Naive thymus-derived CD4-positive, alpha-beta T cell (primary cell): ENCODE measurements at places on chromosomes 2 and 18. TPM values are rescaled to one million over a fixed set of nuclear protein-coding genes. Genes with fewer than 3 reads are reported as not detected.

The CKAP2L gene
- 0.69 TPM for total RNA-seq

The TSPYL6 gene
- total RNA-seq, result not detected

The POTEC gene
- not detected for total RNA-seq

The ADAM23 gene
- total RNA-seq, result 5.6 TPM

The LRATD1 gene
- total RNA-seq, result not detected

The NIF3L1 gene
- 31.4 TPM for total RNA-seq

The SERPINB3 gene
- not detected in 2 replicates for total RNA-seq

The TMEM169 gene
- 5.0 TPM for total RNA-seq

The IL18R1 gene
- total RNA-seq, result 44.7 and 52.8 TPM in 2 replicates

The RNU2-63P gene
- total RNA-seq, result 14.5 and 22.7 TPM in 2 replicates

The IFIH1 gene
- 23.1 TPM for total RNA-seq

GRCh38 chr2:40386177-40386576 is 65.7 kb downstream of the SLC8A1 start:
- no peak overlapping the region for H3K4me3 ChIP-seq
- no peaks in the 10 kb centered on the region for H3K27me3 ChIP-seq
- no peak for DNase-seq
- no peaks in the 10 kb centered on the region for H3K36me3 ChIP-seq

DNA sequence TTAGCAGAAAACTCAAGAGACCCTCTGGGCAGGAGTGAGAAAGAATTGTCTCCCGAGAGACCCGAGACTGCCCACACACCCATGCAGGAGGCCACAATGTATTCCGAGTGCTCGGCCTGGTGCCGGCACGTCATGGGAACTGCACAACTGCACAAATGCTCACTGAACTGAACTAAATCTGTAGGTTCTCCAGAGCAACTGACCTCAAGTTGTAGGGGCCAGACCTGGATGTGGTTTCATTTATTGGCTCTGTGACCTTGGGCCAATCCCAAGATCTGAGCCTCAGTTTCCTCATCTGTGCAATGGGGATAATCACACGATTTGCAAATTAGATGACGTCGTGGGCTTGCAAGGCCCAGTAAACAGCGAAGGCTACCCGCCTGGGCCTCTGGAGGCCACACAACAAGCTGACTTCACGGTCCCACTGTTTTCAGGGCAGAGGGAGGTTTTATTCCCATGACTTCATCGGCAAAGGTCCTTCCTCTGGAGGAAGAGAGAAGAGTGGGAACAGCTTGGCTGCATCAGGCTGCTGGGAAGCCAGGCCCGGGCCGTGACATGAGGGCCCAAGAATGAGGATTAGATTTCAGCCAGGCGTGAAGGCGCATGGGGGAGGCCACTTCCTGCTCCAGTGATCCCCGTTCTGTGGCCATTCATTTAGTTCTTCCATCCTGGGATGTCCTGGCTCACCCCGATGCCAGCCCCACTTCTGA is 3.6 kb upstream of the ERFE start:
- no peak overlapping the region for H3K4me3 ChIP-seq
- H3K27ac ChIP-seq, result no peak overlapping the region
- no peaks in the 10 kb centered on the region for H3K4me1 ChIP-seq
- H3K36me3 ChIP-seq, result no peaks in the 10 kb centered on the region
- no peaks in the 10 kb centered on the region for H3K27me3 ChIP-seq
- DNase-seq, result no peak

GRCh38 chr2:225013425-225014365 is 28.6 kb downstream of the DOCK10 start:
- peak overlapping the region; percentile 36 for H3K27ac ChIP-seq
- no peak for DNase-seq
- H3K4me3 ChIP-seq, result no peak overlapping the region
- no peaks in the 10 kb centered on the region for H3K36me3 ChIP-seq
- H3K4me1 ChIP-seq, result peaks cover 6% of the 10 kb centered on the region
- H3K27me3 ChIP-seq, result no peaks in the 10 kb centered on the region

DNA sequence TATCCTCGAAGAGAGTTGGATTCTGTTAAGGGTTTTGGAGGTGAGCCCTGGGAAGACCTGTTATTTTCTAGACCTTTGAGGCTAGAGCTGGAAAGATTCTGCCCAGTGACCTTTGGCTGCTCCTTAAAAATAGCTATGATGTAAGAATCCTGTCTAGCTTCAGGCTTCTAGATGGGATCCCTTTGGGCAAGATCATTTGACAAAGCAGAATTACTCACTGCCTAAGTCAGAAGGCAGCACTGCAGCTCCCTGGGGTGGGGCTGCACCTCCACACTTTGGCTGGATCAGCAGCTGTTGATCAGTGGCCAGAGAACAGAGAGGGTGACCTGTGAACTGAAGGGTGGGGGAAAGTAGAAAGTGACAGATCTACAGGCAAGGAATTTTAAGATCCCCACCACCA is 103.8 kb downstream of the ASAP2 start:
- no peaks in the 10 kb centered on the region for H3K27me3 ChIP-seq
- no peaks in the 10 kb centered on the region for H3K36me3 ChIP-seq
- no peak for DNase-seq
- no peak overlapping the region for H3K4me3 ChIP-seq
- no peak overlapping the region for H3K27ac ChIP-seq

GRCh38 chr2:5227062-5227699 is 465.0 kb upstream of the SOX11 start:
- no peaks in the 10 kb centered on the region for H3K36me3 ChIP-seq
- H3K27me3 ChIP-seq, result no peaks in the 10 kb centered on the region
- H3K27ac ChIP-seq, result no peak overlapping the region
- no peak overlapping the region for H3K4me3 ChIP-seq
- no peaks in the 10 kb centered on the region for H3K4me1 ChIP-seq

DNA sequence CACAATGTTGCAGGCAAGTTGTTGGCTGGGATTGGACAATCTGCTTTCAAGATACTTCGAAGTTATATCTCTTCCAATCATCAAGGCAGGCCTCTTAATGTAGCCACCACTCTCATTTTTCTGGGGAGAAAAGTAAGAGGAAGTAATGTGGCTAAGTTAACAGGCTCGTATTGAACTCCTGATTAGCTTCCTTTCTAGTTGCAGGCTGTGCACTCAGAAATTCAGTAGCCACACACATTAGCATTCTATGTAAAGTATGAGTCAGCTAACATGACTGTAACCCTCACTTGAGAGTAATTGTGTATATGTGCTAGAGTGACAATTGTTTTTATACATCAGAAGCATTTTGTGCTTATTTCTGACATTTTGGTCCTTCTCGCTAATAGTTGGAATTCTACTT is 3.3 kb downstream of the TWSG1 start:
- H3K4me3 ChIP-seq, result no peak overlapping the region
- DNase-seq, result no peak
- no peak overlapping the region for H3K27ac ChIP-seq
- H3K36me3 ChIP-seq, result no peaks in the 10 kb centered on the region
- no peaks in the 10 kb centered on the region for H3K4me1 ChIP-seq

DNA sequence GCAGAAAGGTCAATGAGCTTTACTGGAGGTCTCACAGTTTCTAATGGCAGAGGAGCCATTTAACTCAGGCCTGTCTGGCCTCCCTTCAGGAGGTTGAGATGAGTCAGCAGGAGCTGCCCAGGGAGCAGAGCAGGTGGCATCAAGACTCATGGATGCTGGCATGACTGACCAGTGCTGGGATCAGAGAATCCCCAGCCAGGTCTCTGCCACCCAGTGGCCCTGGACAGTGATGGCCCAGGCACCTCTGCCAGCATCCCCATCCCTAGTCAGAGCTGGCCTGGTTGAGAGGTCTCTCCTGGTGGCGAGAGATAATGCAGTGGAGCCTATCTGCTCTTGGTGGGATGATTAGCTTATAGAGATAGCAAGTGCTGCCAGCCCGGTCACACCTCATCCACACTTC is 43.1 kb downstream of the GYPC start:
- no peak overlapping the region for H3K4me3 ChIP-seq
- no peaks in the 10 kb centered on the region for H3K27me3 ChIP-seq
- no peak overlapping the region for H3K27ac ChIP-seq

GRCh38 chr2:113162173-113162572 is 11.6 kb upstream of the PSD4 start:
- peaks cover 14% of the 10 kb centered on the region for H3K4me1 ChIP-seq
- H3K27me3 ChIP-seq, result no peaks in the 10 kb centered on the region
- no peaks in the 10 kb centered on the region for H3K36me3 ChIP-seq

DNA sequence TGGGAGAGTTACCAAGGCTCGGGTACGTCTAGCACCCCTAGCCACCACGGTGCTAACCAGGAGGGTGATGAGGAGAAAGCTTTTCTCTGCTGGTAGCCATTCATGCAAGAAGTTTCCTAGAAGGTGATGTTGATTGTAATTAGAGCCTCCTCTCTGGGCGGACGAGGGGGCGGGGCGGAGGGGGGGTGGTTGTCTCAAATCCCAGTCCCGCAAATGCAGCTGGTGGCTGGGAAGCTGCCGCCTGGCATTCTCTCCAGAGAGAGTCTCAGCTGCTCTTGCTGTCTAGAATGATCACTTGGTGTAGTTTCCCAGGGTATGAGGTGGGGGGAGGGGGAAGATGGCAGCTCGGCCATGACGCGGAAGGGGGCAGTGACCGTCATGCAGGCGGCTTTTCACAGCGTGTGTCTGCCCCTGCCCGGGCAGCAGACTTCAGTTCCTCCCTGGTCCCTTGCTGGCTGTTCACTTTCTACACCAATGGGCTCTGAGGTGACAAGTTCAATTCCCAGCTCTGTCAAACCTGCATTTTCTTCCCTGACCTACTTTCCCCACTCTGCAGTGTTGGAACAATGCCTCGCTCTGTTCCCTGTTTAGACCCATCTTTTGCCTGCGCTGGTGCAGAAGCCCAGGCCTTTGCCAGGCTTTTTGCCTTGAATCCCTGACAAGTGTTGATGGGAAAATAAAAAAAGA is 61.5 kb upstream of the KLF7 start:
- no peaks in the 10 kb centered on the region for H3K27me3 ChIP-seq
- no peak overlapping the region for H3K4me3 ChIP-seq
- H3K27ac ChIP-seq, result no peak overlapping the region
- H3K4me1 ChIP-seq, result no peaks in the 10 kb centered on the region
- no peak for DNase-seq
- no peaks in the 10 kb centered on the region for H3K36me3 ChIP-seq

GRCh38 chr2:127545796-127546195 is 10.3 kb downstream of the MYO7B start:
- H3K27ac ChIP-seq, result no peak overlapping the region
- H3K4me1 ChIP-seq, result no peaks in the 10 kb centered on the region

- H3K27me3 ChIP-seq, result no peaks in the 10 kb centered on the region
- H3K4me1 ChIP-seq, result no peaks in the 10 kb centered on the region
- no peaks in the 10 kb centered on the region for H3K36me3 ChIP-seq
- DNase-seq, result no peak
- H3K27ac ChIP-seq, result no peak overlapping the region
Observed at GRCh38 chr2:47602996-47603395, 179.9 kb upstream of the MSH6 start.

- H3K36me3 ChIP-seq, result no peaks in the 10 kb centered on the region
- no peak overlapping the region for H3K27ac ChIP-seq
- H3K27me3 ChIP-seq, result no peaks in the 10 kb centered on the region
- DNase-seq, result no peak
- no peak overlapping the region for H3K4me3 ChIP-seq
Observed at GRCh38 chr2:195493416-195493815, 163.6 kb upstream of the SLC39A10 start.

- no peaks in the 10 kb centered on the region for H3K27me3 ChIP-seq
- no peaks in the 10 kb centered on the region for H3K36me3 ChIP-seq
- no peaks in the 10 kb centered on the region for H3K4me1 ChIP-seq
- no peak overlapping the region for H3K4me3 ChIP-seq
Observed at GRCh38 chr2:196294516-196294909, 123.1 kb upstream of the STK17B start.

DNA sequence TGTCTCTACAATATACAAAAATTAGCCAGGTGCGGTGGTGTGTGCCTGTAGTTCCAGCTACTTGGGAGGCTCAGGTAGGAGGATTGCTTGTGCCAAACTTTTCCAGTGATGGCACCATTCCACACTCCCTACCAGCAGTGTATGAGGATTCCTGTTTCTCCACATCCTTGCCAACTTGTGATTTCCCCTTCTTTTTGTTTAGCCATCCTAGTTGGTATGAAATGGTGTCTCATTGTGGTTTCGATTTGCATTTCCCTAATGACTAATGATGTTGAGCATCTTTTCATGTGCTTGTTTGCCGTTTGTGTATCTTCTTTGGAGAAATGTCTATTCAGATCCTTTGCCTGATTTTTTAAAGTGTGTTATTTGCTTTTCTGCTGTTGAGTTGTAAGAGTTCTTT is 41.0 kb downstream of the EPB41L5 start:
- no peak overlapping the region for H3K4me3 ChIP-seq
- no peak for DNase-seq
- H3K36me3 ChIP-seq, result no peaks in the 10 kb centered on the region
- H3K27me3 ChIP-seq, result no peaks in the 10 kb centered on the region
- no peak overlapping the region for H3K27ac ChIP-seq

DNA sequence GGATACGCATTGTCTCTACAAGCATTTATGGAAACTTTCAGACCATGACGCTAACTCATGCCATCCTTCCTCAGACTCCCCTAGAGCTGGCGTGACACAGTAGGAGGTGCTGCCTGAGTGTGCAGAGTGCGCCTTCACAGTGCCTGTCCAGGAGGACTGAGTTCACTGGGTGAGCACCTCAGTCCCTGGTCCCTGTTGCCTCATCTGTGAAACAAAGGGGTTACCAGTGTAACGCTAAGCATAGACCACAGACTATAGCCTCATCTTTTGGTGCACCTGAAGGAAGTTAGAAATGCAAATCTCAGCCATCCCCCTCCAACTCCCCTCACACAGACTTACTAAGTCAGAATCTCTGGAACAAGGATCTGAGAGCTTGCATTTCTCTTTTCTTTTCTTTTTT is 142.8 kb downstream of the TMEM17 start:
- DNase-seq, result no peak
- no peaks in the 10 kb centered on the region for H3K27me3 ChIP-seq
- no peak overlapping the region for H3K4me3 ChIP-seq
- no peak overlapping the region for H3K27ac ChIP-seq
- no peaks in the 10 kb centered on the region for H3K36me3 ChIP-seq

DNA sequence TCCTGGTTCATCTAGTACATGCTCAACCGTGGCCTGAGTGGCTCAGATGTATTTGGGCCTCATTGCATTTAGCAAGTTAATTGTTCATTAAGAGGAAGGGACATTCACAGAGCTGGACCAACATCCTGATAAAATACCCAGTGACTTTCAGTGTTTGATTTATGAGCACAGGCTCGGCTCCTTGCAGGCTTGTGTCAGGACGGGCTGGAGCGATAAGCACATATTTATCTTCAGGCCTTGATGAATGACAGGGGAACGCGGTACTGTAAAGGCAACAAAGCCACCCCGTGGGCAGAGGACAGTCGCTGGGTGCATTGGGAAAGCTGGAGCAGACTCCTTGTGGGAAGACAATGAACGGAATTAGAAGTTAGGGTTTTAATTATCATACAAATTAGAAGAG is 548.6 kb upstream of the HS6ST1 start:
- no peaks in the 10 kb centered on the region for H3K27me3 ChIP-seq
- H3K4me3 ChIP-seq, result no peak overlapping the region
- H3K4me1 ChIP-seq, result no peaks in the 10 kb centered on the region
- no peak overlapping the region for H3K27ac ChIP-seq

- DNase-seq, result no peak
- no peak overlapping the region for H3K27ac ChIP-seq
- no peak overlapping the region for H3K4me3 ChIP-seq
Observed at GRCh38 chr2:101644842-101645383, 52.6 kb upstream of the MAP4K4 start.

DNA sequence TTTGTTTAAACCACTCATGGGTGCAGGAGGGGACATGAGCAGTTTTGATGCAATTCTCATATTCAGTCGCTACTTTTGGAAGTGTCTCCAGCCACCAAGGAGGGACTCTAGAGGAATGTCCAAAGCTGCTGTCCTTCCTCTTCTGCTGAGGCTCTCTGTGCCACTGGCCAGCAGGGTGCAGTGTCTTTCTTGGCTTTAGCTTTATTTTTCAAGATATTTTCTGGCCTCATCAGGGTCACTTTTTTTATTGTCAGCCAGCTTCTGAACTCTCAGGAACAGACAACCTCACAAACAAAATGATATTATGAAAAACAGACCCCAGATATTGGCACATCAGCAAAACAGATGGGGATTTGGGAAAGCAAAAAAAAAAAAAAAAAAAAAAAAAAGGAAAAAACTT is 289.3 kb upstream of the ZSWIM2 start:
- no peak overlapping the region for H3K4me3 ChIP-seq
- no peaks in the 10 kb centered on the region for H3K4me1 ChIP-seq
- H3K27ac ChIP-seq, result no peak overlapping the region
